Central memory CD4-positive, alpha-beta T cell (primary cell): ENCODE measurements at places on chromosomes 3 and 15.

- DNase-seq = no peak
Measured at GRCh38 chr15:68417897-68418296, 14.1 kb downstream of the ITGA11 start.

- DNase-seq = no peak
Measured at GRCh38 chr3:116032176-116032575, 408.9 kb downstream of the GAP43 start.

- DNase-seq = no peak
Measured at GRCh38 chr15:85541744-85542143, 161.3 kb downstream of the AKAP13 start.

DNA sequence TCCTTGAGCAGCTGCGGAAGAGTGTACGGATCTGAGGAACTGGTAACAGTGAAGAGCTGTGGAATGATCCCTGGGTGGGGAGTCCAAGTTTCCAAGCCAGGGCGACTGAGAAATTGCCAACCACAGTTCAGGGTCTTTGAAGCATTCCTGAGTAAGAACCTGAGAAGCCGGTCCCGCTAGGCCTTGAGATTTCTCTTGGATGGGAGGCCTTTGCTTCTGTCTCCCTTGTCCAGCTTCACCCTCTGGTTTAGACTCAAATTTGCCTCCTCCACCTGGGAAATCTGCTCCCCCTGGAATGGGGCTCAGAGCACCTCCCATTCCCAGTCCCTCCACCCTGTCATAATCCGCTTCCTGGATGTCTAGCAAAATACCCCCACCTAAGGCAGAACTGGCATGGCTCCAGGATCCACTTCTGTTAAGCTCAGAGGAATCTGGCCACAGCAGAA, 127.7 kb upstream of the DLG1 start:
- DNase-seq = no peak

DNA sequence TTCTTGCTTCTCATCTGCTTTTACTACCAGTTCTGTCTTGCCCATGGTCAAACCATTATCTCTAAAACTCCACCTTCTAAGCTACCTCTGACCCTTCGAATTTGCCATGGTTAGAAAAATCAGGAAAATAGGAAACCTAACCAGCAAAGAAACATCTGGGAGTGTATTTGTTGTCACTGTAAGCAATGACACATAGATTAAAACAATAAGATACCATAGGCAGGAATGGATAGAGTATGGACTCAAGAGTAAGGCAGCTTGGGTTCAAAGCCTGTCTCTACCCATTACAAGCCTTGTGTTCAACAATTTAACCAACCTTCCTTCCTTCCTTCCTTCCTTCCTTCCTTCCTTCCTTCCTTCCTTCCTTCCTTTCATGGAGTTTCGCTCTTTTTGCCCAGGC, 34.9 kb downstream of the CRTC3 start:
- DNase-seq = no peak

DNA sequence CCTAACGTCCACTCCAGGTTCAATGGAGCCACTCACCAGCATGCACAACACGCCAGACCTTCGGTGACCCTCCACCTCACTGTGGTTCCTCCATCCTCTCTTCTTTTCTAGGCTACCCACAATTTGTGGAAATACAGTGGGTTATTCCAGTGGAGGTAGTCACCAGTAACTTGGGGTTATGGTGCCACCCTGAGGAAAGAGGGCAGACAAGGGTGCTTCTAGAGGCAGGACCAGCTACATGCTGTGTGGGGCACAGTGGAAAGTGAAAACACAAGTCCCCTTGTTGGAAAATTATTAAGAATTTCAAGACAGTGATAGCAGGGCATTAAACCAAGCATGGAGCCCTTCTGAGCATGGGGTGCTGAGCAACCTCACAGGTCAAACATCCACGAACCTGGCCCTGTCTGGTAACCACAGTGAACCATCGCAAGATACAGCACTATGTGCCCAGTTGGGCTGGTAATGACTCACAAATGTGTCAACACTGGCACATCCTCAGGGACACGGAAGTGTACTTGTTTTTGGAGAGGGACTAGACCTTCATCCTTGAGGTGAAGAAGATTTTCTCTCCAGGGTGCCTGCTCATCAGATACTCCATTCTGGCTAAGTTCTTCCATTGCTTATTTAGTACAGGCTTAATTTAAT, 166.7 kb downstream of the STT3B start:
- DNase-seq = no peak

DNA sequence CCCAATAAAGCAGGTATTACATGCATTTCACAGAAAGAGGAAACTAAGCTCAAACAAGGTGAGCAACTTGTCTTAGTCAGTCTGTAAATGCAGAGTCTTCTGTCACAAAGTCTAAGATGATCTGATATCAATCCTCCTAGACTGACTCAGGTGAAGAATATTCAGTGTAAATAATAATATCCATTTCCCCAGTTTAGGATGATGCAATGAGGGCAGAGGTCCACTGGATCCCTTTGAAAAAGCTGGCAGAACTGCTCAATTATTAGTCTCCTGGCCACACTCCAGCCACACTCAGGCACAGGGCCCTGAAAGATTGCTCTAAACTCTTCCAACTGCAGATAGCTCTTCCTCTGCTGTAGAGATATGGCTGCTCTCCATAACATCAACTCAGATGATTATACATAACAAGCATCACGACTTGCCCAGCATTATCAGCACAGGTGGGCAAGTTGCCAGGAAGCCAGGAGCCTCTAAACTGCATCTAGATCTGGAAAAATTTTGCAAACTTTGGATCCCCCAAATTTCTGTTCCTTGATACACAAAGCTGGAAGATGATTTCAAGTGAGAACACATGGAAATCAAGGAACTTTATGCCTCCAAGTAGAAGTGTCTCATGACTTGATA, 129.8 kb upstream of the CPNE4 start:
- DNase-seq = no peak

DNA sequence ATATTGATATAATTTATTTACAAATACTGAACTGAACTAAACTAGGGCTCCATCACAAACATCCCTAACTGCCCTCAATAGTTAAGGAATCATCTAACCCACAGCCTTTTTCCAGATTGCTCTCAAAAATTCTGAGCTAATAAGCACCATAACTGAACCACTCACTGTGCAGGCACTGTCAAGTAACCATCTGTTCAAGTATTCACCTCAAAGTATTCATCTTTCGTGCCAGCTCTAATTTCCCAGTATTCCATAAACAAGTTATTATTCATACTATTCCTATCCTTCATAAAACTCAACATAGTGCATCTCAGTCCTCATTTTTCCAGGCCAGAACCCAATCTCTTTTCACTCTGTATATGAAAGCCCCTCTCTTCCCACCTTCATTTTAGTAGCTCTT, 41.1 kb downstream of the THBS1 start:
- no peak for DNase-seq

DNA sequence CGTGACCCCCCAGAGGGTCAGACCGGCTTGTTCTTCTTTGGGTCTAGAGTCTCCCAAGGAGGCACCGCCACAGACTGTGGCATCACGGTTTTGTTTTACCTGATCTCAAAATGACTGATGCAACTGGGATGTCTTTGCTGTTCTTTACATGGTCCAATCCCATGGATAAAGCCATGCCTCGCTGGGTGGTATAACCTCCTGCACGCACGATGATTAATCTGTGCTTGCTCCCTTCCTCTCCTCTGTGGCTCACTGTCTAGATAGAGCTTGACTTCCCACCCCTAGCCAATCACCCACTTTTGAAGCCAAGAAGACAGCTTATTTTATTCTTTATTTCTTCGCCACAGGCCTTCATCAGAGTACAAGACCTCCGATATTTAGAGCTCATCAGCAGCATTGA, 36.6 kb upstream of the RHO start:
- DNase-seq = no peak

DNA sequence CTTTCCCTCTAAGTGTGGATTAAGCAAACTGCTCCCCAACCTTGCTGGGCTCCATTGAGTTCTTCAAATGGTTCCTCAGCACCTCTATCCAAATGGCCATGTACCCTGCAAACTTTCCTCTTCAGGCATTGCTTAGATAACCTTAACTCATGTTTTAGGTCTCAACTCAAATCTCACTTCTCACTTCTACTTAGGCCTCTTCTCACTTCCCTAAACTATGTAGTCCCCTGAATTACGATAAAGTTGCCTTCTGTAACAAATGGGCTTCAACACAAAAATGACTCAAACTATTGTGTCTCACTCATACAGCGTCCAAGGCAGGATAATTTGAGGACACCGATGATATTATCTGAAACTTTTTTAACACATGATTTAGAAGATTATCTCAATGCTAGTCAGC, 62.4 kb upstream of the STAC start:
- DNase-seq = no peak
